ENCODE measurements at places on chromosomes 5 and 9.
A peak's percentile ranks its signal among the peaks of the same experiment; 100 is the strongest.

- no peak for DNase-seq
Measured at GRCh38 chr9:132372177-132373095, 17.6 kb upstream of the SETX start.

DNA sequence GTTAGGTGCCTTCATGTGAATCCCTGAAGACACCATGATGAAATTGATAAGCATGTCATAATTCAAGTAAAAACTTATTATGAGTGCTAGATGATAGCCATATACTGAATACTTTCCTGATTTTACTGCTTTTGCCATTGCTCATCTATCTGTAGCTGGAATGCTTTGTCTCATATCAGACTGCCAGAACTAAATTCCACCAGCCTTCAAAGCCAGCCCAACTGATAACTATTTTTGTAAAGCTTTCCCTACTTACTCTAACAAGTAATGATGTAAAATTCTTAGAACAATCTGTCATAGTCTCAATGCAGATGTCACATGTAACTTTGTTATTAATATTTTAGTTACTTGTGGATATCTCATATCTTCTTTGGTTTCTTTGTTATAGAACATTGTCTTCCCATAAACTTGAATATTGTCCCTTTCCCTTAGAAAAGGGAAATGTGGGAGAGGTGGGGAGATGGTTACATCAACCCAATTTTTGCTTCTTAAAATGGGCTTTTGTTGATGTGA lies 128.3 kb downstream of the ZCCHC7 start:
- no peak for DNase-seq

DNA sequence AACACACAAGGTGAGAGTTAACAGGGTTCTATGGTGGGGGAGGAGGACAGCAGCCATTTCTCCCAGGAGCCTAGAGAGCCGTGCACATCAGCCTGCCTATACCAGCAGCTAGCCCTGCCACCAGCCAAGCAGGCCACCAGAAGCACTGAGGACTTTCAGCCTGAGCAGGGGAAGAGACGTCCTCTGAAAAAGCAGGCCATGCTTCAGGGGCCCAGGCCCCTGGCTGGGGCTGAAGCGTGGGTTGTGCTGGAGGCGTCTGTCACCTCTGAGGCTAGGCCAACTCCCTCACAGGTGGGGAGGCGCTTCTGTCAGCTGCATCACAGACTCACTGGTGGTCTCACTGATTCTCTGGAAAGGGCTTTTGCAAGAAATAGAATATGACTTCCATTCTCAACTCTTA lies 16.3 kb downstream of the FSTL4 start:
- DNase-seq = no peak

GRCh38 chr5:150149618-150150017 lies 6.0 kb downstream of the PDGFRB start:
- DNase-seq = no peak

DNA sequence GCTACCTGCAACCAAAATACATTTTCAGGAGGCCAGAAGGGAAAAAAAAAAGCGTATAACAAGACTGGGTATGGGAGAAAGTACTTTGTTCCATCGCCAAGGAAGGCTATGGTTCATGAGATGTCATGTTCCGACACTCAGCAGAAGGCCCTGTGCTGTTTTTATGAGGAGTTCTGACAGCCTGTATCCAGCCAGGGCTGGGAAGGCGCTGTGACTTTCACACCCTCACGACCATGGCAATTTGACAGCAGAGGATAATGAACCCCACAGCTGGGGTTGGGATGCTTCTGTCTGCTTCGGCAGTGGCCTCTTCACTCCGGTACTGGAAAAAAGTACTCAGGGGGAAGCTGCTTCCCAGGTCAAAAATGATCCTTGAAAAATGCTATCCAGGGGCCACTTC lies 154.4 kb downstream of the PRELID2 start:
- DNase-seq = no peak

- no peak for DNase-seq
Measured at GRCh38 chr5:81854485-81854884, 103.6 kb upstream of the SSBP2 start.

DNA sequence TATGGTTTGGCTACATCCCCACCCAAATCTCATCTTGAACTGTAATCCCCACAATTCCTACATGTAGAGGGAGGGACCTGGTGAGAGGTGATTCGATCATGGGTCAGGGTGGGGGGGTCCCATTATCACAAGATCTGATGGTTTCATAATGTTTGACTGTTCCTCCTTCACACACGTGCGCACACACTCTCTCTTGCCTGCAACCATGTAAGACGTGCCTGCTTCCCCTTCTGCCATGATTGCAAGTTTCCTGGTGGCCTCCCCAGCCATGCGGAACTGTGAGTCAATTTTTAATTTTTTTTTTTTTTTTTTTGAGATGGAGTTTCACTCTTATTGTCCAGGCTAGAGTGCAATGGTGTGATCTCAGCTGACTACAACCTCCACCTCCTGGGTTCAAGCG lies 27.0 kb downstream of the FAM169A start:
- DNase-seq = no peak

- no peak for DNase-seq
Measured at GRCh38 chr5:106163233-106163632, 1507.5 kb downstream of the EFNA5 start.

GRCh38 chr9:99889120-99889519 lies 17.3 kb upstream of the STX17 start:
- no peak for DNase-seq

GRCh38 chr9:121906074-121906870 lies 186.8 kb downstream of the TTLL11 start:
- DNase-seq = no peak

- DNase-seq = no peak
Measured at GRCh38 chr5:158519433-158520021, 580.2 kb downstream of the EBF1 start.

DNA sequence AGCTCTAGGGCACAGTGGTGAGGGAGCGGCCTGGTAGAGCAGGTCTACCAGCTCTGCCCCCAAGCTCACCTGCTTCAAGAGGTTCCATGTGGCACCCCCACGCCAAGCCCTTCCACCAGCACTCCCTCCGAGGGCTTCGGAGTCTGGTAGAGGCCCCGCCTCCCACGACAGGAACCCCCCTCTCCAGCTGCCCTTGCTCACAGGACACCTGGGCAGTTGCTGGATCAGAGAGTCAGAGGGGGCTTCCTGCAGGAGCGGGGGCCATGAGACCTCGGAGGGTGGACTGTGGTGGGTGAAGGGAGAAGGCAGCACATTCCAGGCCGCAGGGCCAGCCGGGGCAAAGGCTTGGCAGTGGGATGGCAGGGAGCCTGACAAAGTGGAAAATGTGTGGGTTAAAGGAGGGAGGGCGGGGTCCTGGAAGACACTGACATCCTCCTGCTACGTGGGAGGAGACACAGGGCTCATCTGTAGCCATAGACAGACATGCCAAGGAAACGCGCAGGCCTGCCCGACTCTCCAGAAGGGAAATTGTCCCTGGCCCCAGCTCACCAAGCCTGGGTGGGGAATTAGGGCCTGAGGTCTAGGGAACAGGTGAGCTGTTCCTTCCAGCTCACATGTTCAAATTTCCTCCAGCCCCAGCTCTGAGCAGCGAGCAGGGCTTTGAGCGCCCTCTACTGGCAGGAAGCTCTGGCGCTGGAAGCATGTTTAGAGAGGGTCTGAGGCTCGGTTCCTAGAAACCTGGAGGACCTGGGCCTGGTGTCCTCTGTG lies 74.2 kb downstream of the NTNG2 start:
- peak; percentile 64 for DNase-seq

GRCh38 chr5:135215617-135216470 lies 181.8 kb upstream of the PITX1 start:
- DNase-seq = no peak

DNA sequence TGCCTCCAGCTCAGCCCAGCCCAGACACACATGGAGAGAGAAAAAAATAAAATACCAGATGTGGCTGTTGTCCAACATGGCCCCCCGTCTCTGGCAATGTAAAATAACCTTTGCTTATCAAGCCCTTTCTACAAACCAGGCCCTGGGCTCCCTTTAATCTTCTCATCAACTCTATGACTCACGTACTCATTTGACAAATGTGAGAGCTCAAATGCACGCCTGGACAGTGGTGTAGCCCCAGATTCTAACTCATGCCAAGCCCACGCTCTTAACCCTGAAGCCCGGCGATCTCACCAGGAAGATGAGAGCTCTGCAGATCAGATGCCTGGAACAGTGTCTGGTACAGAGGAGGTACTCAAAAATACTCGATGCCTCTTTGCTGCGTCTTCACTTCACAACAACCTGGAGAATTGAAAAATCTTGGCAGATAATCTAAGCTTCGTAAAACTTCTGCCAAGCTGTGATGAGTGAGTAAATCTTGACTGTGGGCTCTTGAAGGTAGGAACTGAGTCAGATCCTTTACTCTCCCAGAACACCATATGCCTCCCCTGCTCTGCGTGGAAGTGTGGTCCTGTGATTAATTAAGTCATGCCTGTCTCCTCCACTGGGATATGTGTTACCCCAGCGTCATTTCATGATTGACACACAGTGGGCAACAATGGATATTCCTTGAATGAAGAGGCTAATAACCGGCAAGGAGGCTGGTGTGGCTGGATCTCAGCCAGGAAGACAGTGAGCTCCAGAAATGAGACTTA lies 102.0 kb upstream of the FSTL4 start:
- no peak for DNase-seq

DNA sequence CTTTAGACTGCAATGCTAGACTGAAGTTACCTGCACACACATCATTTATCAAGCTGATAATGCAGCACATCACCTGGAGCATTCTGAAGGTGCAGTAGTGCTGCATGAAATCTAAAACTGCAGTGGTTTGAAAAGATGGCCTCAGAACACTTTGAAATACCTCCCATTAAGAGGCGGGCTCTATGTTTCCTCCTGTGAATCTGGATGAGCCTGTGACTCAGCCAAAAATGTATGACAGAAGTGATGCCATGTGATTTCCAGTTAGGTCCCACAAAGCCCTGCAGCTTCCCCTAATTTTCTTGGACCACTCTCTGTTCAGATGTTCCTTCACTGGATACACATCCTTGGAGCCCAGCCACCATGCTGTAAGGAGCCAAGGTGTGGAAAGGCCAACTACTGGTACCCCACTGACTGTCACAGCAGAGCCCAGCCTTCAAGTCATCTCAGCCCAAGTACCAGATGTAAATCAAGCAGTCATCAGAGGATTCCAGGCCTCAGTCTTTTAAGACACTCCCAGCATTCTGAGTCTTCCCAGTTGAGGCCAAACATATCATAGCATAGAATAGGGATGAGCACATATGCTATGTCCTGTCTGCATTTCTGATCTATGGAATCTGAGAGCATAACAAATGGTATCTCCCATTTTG lies 27.2 kb upstream of the DEPDC1B start:
- no peak for DNase-seq

DNA sequence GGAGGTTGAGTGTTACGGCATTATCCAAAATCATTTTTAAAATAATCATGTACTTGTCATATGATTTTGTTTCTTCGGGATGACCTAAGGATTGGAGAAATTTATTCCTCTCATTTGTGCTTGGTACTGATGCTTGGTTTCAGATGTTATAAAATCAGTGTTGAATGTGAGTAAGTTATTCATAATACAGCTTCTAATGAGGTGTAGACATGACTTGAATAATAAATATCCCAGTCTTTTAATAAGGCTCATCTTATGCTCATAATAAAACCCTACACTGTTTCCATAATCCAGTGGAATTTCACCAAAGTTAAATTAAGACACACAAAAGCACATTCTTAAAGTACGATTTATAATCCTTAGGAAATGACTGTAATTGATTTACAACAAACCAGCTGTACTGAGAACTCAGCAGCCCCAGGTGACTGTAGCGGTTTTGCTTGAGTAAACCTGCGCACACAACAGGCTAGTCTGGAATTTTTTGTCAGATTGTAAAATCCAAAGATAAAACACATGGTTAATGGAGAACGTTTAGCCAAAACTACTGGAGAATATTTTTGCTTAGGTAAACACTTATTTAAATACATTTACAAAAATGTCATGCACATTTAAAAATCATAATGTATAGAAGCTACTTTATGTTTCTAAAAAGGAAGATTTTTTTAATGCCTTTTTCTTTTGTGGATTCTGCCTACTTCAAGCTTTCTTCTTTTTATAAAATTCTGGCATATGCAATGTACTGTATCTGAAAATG lies 609.8 kb upstream of the GRAMD2B start:
- DNase-seq = no peak

DNA sequence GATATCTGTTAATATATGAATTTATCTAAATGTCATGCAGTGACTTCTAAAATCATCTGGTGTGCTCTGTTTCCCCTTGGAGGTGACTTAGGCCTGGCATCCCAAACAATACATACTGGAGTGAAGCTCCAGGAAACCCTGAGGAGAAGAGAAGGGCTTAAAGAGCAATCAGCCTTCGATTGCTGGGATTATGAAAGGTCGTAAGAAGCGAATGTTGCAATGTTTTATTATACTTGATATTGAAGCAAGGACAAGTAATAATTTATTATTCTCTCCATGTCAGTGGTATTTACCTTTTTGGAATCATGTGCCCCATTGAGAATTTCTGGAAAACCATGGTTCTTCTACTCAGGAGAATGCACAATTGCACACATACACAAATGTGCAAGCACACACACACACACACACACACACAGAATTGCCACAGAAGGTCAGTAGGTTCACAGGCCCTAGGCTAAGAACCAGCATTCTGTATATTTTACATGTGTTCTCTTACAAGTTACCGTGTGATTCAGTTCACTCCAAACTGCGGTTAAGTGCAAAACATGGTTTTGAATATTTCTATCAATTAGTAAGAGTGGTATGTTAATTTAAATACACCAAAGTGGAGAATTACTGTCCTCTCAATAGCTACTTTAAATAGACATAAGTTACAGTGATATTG lies 79.1 kb upstream of the CDKN2B start:
- no peak for DNase-seq

DNA sequence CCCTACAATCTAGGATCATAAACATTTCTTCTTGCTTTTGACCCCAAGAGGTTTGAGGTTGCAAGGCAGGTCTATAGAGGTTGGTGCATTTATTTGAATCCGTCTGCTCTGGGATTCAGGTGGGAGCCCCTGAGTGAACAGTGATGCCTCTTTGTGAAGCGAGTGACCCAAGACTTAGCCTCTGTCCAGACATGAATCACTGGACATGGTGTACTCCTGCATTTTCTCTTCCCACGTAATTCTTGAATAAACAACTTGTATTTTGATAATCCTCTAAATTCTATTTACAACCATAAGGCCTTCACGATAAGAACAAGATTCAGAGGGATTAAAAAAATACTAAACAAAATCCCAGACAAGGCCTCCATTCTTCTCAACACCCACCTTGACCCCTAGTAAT lies 67.5 kb upstream of the PLPP6 start:
- no peak for DNase-seq

DNA sequence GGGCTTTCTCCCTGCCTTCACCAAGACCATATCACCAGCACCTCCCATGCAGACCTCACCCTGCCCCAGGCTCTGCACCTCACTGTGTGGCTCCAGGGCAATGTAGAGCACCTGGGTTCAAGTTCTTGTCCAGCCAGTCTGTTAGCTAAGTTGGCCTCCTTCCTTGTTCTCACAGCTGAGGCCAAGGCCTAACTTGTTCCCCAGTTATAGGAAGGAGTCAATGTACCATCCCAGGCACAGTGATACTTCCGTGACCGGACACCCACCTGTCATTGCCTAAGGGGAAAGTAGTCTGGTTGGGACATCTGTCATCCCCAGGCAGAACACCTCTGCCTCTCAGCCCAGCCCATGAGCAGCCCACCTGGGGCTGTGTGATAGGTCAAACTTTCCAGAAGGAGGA lies 14.4 kb upstream of the ARAP3 start:
- DNase-seq = no peak

- no peak for DNase-seq
Measured at GRCh38 chr5:571791-572190, 40.3 kb upstream of the CEP72 start.

Measured in NCI-H1930 (cell line).